Central memory CD8-positive, alpha-beta T cell (primary cell): ENCODE measurements at places on chromosomes 7 and 10.

GRCh38 chr10:124612611-124613498, 131.3 kb downstream of the FAM53B start:
- no peak for DNase-seq

- no peak for DNase-seq
Observed at GRCh38 chr10:63129888-63130287, 3.2 kb upstream of the NRBF2 start.

- no peak for DNase-seq
Observed at GRCh38 chr7:94632338-94633013, 23.5 kb downstream of the SGCE start.

GRCh38 chr10:70559861-70560260, 42.7 kb downstream of the PRF1 start:
- no peak for DNase-seq

- peak; percentile 12 for DNase-seq
Observed at GRCh38 chr7:98133181-98133580, 26.5 kb downstream of the LMTK2 start.

- DNase-seq, result no peak
Observed at GRCh38 chr7:106772655-106773108, 92.4 kb upstream of the PIK3CG start.

DNA sequence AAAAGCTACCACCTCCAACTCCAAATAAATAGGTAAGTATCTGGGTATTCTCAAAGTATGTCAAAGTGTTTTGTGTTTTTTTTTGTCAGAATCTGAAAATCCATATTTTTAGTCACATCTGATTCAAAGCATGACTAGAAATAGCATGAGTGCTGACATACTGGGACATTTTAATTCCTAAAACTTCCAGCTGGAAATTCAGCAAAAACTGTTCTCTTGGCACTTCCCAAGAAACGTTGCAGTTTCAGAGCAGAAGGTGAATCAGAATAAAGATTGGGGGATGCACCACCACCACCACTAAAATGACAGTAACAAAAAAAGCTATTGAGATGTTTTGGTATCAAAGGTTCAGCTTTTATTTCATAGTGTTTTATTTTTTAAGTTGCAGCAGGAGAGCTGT, 724.6 kb upstream of the CELF2 start:
- DNase-seq, result no peak

GRCh38 chr7:132398253-132398925, 177.9 kb downstream of the PLXNA4 start:
- DNase-seq, result no peak

GRCh38 chr10:33332183-33333065, 2.0 kb downstream of the NRP1 start:
- no peak for DNase-seq

- no peak for DNase-seq
Observed at GRCh38 chr7:106190589-106191330, 78.6 kb upstream of the SYPL1 start.

DNA sequence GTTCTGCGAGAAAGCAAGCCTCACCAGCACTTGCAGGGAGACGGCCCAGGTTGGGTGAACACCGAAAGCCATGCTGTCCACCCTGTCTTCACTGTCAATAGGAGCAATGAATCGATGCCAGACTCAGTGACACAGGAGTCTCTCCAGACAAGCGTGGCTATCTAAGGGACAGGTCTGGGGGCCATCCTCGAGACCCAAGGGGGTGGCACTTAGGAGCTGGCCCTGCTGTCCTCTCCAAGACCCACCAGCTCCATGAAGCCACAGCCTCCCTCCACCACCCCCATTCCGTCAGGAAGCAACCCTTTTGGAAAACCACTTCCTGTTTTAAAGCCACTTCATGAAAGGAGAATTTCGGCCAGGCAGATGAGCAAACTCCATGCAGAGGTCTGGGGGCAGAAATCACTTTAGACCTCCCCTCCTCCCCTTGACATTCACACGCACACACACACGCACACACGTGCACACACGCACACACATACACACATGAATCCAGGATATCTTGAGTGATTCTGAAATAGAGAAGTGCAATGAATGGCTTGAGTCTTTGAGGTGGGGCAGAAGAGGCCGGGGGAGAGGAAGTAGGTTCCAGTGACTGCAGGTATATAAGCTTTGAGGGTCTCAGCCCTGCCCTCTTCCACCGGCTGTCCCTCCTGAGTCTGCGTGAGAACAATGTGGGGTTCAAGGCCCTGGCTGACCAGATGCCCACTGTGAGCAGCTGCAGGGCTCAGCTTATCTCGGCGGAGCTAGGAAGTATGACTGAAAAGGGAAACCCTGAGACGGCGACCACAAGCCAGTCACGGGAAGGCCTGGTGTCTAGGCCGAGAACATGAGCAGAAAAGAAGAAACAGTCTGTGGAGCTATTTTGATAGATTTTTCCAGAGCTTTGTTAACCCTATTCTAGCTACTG, 25.0 kb downstream of the RGS10 start:
- DNase-seq, result peak; percentile 41

GRCh38 chr7:33669251-33669670, 236.1 kb upstream of the BMPER start:
- no peak for DNase-seq

GRCh38 chr10:125687507-125688185, 4.7 kb upstream of the TEX36 start:
- no peak for DNase-seq

DNA sequence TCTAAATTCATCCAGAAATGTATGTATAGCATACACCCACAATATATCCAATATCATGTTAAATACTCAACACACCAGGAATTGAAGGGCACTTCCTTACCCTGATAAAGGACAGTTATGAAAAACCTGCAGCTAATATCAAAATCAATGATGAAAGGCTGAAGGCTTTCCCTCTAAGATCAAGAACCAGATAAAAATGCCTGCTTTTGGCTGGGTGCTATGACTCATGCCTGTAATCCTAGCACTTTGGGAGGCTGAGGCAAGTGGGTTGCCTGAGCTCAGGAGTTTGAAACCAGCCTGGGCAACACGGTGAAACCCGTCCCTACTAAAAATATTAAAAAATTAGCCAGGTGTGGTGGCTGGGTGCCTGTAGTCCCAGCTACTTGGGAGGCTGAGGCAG, 21.6 kb upstream of the UPP1 start:
- no peak for DNase-seq

- no peak for DNase-seq
Observed at GRCh38 chr10:26790221-26790995, 70.3 kb downstream of the ABI1 start.

DNA sequence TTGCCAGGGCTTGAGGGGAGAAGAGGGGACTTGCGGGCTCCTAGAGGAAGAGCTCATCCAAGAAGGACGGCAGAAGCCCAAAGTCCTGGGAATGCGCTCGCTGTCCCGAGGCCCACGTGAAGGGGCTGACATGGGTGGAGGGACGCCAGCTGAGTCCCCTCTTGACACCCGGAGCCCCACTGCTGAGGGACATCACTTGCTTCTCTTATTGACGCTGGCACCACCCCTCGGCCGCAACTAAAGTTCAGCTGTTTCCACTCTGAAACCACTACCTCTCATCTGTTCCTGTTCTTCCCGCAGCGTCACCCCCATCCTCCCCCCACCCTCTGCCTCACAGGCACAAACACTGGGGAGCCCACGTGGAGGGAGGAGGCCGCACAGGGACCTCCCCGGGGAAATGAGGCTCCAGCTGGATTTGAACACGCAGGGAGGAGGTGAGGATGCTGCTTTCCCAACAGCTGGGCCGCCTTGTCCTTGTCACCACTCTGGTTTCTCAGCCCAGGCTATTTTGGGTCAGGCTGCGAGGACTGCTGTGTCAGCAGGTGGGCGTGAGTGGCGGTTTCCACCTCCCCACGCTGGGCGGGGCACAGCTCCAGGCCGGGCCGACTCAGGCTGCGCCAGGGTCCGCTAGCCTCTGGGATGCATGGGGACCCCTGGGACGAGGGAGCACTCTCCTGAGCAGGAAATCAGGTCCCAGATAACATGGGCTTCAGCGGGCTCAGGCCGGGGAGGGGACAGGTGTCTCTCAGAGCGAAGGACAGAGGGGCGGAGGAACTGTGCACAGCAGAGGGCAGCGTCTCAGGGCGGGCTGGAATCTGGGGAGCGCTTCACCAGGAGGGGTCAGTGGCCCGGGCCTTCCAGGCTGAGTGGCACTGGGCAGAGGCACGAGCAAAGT, 156.3 kb downstream of the ZNF248 start:
- DNase-seq, result no peak

DNA sequence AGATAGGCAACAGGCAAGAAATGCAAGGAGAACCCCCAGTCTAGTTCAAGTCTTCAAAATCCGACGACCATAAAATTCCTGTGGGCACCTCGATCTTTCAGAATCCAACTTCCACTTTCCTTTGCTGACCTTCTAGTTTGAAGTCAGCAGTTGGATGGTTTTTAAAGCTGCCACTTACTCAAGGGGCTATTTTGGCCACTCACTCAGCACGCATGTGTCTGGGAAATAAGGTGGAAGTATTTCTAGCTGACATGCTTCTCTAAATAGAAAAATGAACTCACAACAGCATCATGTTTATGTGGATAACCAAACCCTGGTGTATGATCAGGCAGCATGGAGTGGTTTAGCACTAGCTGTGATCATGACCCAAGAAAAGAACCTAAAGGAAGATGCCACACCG, at the start of gene NRAP:
Gene NRAP, minus strand, starts transcription at position 134 of the 400 bp plus-strand sequence. CDS start 159 bp downstream, outside the sequence.
- DNase-seq, result no peak

DNA sequence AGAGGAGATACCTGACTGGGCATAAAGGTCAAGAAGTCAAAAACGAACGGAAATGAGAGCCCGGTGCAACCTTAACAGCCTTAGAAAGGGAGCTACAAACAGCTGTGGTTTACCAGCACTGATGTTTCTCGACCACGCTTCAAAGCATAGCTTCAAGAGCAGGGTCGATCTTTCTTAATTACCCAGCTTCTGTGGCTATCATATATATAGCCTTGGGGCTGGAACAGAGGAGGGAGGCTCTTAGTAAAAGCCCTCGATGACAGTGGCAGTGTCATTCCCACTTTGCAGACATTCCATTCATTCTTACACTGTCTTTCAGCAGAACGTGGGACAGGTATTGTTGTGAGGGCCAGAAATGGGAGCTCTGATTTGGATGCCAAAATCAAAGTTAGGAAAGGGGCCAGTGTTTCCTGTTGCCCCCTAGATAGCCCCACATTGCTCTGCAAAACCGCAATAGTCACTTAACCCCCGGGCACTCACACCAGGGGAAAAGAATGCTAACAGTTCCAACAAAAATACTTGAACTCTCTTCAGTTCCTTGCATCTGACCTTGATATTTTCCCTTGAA, 141.5 kb downstream of the MTPAP start:
- DNase-seq, result no peak

DNA sequence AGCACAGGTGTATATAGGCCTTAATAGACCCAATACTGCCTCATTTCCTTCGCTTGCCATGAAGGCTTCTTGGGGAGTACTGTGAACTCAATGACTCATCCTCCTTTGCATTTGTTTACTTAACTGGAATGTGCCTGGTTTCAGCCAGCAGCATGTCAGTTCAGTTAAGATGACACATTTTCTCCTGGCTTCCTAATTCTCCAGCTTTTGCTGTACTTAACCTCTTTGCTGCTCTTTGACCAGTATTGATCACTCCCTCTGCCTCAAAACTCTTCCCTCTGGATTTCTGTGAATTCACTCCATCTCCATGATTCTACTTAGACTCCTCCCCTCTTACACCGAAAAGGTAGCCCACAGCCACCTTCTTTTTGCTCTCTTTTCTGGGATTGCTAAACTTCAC, 135.7 kb downstream of the MAGI2 start:
- DNase-seq, result no peak
